ENCODE measurements at places on chromosomes 7 and 10.

DNA sequence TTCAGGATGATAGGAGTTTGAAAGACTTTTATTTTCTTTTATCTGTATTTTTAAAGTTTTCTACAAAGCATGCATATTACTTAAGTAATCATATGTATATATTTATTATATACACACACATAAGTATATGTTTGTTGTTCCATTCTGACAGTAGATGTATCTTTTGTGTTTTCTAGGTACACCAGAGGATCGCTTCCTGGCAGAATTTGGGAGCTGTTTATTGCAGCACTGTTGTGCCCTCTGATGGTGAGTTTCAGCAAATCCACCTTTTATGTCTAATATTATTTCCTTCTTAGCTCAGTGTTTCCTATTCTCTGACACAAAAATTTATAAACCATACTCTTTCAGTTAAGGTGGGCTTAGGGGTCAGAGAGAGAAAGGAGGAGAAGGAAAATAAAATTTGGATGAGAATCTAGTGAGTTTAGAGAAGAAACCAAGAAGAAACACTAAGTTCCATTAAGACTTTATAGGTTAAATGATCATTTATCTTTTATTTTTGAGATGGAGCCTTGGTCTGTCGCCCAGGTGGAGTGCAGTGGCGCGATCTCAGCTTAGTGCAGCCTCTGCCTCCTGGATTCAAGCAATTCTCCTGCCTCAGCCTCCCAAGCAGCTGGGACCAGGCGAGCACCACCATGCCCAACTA lies 59.2 kb upstream of the OIT3 start:
- DNase-seq, result no peak

DNA sequence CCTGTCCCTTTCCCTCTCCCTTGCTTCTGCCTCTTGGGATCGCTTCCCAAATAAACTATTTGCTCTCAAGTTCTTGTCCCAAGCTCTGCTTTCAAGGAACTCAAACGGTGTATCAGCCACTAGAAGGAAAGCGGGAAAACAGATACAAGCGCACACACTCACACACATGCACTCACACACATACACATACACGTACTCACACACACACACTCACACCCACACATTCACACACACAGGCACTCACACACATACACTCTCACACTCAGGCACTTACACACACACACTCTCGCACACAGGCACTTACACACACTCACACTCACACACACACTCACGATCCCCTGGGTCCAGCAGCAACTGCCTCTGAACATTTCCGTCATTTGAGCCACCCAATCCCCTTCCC lies 121.9 kb downstream of the RAB11FIP2 start:
- no peak for DNase-seq

GRCh38 chr10:47104786-47105385 lies 193.7 kb downstream of the PTPN20 start:
- no peak for DNase-seq

DNA sequence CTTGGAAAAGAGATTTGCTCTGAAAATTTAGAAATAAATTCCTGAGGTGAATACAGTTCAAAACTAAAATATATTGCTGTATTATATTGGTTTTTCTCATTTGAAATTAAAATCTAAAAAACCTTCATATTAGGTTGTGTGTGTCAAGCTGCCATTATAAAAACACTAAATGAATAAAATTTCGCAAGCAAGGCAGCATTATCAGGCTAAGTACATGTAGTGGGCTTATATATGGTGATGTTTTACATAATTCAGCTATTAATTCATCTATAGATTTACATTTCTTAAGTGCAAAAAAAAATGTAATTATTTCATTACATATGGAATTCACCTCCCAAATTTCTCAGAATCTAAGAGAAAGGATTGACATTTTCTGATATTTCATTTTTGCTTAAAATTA lies 5.3 kb downstream of the MEOX2 start:
- no peak for DNase-seq

DNA sequence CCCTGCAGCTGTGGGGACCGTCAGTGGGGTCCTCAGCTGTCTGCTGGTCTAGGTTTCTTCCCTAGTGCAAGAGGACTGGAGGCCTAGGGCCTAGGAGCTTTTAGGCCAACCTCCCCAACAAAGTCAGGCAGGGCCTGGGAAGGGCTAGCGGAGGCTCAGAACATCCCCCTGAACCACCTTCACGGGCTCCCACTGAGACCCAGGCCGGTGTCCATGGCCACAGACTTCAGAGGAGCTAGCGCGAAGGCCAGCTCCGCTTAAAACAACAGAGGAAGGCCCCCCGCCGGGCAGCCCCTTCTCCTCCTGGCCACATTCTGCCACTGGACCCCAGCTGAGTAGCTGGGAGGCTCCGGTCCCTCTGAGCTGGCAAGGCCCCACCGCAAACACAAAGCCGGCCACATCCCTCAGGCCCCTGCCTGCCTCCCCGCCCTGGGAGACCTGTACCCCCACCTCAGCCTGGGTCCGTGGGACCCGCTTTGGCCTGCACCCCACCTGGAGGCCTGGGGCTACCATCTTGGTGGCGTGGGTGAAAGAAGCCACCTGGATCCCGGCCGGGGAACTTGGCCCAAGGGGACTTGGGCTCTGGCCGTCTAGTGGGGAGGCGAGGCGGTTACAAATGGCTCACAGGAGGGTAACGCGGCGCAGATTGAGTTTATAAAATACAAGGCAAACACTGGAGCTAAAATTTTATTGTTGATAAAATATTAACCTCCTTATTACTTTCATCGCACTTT lies 5.4 kb upstream of the UNCX start:
- DNase-seq, result peak; percentile 55

- no peak for DNase-seq
Observed at GRCh38 chr7:1963575-1963974, 269.2 kb downstream of the MAD1L1 start.

DNA sequence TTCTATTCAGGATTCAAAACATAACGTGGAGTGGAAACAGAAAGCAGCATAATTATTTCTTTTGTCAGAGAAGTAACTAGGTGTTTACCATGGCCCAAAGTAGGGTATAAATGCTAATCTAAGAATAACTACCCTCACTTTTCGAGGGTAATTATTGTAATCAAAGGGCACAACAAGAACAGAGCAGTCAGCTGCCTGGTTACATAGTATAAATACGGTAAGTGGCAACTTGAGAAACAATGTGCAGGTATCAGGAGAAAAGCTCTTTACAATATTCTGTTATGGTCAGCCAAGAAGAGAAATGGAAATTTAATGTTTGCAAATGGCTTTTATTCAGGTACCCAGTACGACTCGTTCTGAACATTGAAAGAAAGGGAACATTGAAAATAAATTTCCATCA lies 242.0 kb upstream of the NPY start:
- DNase-seq, result no peak

DNA sequence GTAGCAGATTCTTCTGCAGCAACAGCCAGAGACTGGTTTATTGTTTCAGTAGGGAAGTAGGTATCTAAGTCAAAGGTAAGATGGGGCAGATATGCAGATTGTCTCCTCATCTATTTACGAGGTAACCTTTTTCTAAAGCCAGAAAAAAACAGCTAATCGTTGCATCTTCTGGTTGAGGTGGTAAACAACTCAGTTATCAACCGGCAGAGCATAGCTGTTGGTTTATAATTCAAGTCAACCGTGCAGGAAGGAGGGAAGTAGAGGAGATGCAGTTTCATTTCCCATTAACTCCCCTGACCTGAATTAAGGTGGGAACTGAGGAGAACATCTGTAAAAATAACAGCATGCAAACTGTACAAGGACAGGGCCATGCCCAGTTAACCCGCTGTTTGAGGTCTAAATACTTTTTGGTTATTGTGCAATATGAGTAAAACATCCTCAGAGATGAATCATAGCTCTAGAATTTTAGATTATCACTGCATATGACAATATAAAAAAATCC lies 156.5 kb upstream of the ITGB1 start:
- DNase-seq, result no peak

GRCh38 chr10:88227342-88228018 lies 355.6 kb downstream of the RNLS start:
- no peak for DNase-seq

Measured in H9 (cell line).